Melanocyte of skin (primary cell): ENCODE measurements at places on chromosomes 5 and 9. TPM values are rescaled to one million over a fixed set of nuclear protein-coding genes. Genes with fewer than 3 reads are reported as not detected.

Gene BARX1
- not detected in 2 replicates for total RNA-seq

Gene DOCK8
- total RNA-seq: 4.4 and 5.9 TPM in 2 replicates

Gene CATSPER3
- not detected in 2 replicates for total RNA-seq

Gene DAPK1
- 37.3 and 54.3 TPM in 2 replicates for total RNA-seq

Gene SHOC1
- total RNA-seq: under 0.01 TPM in 1 of 2 replicates, not detected in the other

Gene DCANP1
- not detected in 2 replicates for total RNA-seq

Gene C9
- total RNA-seq: under 0.01 and 0.34 TPM in 2 replicates

Gene CARD9
- total RNA-seq: under 0.01 and 0.73 TPM in 2 replicates

Gene SARDH
- total RNA-seq: 5.0 and 13.0 TPM in 2 replicates

Gene PCA3
- 0.15 and 0.33 TPM in 2 replicates for total RNA-seq

Gene GPRIN1
- 11.4 and 19.6 TPM in 2 replicates for total RNA-seq

Gene SLC1A1
- 1.7 and 5.6 TPM in 2 replicates for total RNA-seq

Gene ANXA1
- 435 and 461 TPM in 2 replicates for total RNA-seq

Gene PHYHD1
- 1.3 and 4.3 TPM in 2 replicates for total RNA-seq

Gene BARHL1
- not detected in 2 replicates for total RNA-seq
